ENCODE measurements at places on chromosomes 12 and 14.

DNA sequence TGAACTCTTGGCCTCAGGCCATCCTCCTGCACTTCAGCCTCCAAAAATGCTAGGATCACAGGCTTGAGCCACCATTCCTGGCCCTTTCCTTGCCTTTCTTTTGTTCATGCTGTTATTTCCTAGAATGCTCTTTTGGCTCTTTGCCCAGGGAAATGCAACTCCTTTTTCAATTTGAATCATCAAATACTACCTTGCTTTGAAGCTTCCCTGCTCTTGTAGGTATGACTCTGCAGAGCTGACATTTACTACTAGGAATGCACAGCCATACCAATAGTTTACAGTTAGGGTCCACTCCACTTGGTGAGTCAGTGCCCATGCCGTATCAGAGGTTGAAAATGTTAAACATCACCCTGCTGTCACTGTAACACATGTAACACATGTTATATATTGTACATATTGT, 107.0 kb upstream of the CRY1 start:
- no peak for DNase-seq

- DNase-seq: no peak
Observed at GRCh38 chr14:99432485-99432884, 48.2 kb downstream of the SETD3 start.

DNA sequence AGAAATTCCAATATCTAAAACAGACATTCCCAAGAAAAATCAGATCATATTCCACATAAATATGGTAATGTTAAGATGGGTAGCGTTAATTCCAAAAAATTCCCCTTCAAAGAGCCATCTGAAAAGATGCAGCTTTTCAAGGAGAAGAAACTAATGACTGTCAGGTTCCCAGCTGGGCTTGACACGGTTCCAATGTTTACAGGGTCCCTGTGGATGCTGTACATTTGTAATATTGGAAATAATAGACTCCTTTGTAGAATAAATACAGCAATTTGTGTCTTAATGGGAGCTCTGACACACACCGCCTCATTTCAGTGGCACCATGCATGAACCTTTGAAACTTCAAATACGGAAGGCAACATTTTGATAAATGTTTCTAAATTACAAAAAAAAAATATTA, 140.6 kb downstream of the ITPR2 start:
- DNase-seq: no peak

DNA sequence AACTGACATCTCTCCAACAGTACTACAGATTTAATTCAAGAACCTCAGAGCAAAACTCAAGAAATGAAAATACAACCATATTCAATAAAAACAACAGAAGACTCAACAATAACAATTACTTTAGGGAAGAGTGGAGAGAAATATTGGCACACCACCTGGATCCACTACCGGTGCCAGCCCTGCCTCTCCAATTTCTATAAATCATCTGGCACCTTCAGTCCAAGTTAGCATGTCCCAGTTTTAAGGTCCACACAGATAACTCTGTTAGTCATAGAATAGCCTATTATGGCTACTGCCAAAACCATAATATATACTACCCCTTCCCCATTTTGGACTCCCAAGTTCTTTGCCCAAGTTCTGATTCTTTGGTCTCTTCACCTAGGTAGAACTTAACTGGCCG, 69.9 kb upstream of the PSMA6 start:
- no peak for DNase-seq

- peak; percentile 76 for DNase-seq
Observed at GRCh38 chr12:3533703-3534386, 42.8 kb downstream of the PRMT8 start.

DNA sequence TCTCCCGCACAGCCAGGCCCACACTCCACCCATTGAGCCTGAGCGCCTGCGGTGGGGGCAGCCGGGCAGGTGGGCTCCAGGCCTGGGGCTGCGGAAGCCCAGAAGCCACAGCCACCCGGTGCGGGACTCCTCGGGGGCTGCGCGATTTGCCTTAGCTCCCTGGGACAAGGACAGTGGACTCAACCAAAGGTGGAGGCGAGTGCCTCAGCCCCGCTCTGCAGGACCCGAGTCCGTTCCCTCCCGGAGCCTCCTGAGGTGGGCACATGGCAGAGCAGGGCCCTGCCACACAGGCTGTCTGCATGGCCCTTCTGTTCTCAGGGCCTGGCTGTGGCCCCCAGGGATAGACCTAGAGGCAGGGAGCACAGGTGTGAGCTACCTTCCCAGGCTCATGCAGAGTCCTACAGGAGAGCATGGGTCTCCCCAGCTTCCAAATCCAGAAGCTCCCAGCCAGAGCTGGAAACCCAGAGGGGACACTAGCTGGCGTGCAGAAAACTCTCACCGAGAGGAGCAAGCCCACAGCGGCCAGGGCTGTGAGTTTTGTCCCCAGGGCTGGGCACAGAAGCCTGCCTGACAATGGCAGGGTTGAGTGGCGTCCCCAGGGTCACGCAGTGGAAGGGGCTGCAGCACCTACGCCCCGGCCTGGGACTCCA, 22.2 kb upstream of the LRTM2 start:
- DNase-seq: no peak

- DNase-seq: no peak
Observed at GRCh38 chr12:78746001-78746400, 118.6 kb upstream of the SYT1 start.
